ENCODE measurements at places on chromosomes 6 and 20. TPM values are rescaled to one million over a fixed set of nuclear protein-coding genes. Genes with fewer than 3 reads are reported as not detected.

The SNPH gene
- 7.3 TPM for total RNA-seq

The PCSK2 gene
- not detected for total RNA-seq

The EYA4 gene
- 0.33 TPM for total RNA-seq

The PARD6B gene
- under 0.01 TPM for total RNA-seq

The CST7 gene
- not detected for total RNA-seq

The HLA-DOB gene
- total RNA-seq, result 0.10 TPM

The LIN28B gene
- total RNA-seq, result not detected

The NKAIN2 gene
- not detected for total RNA-seq

The BMP5 gene
- not detected for total RNA-seq

The WFDC5 gene
- not detected for total RNA-seq

The HSPA1L gene
- total RNA-seq, result 0.33 TPM

The FOXF2 gene
- total RNA-seq, result not detected

The SRPK1 gene
- 46.8 TPM for total RNA-seq

The PTPRK gene
- total RNA-seq, result 47.2 TPM

The BPIFB1 gene
- not detected for total RNA-seq

The BHLHE23 gene
- total RNA-seq, result not detected

The TTPAL gene
- 4.5 TPM for total RNA-seq

The CYP21A2 gene
- total RNA-seq, result not detected

The PGM3 gene
- 46.3 TPM for total RNA-seq

The MYLK2 gene
- 1.4 TPM for total RNA-seq

The OPRM1 gene
- total RNA-seq, result not detected

The SMOC2 gene
- not detected for total RNA-seq

The NKAIN4 gene
- not detected for total RNA-seq

The CST2 gene
- not detected for total RNA-seq

The TMEM244 gene
- not detected for total RNA-seq

The CDH4 gene
- total RNA-seq, result 3.6 TPM

The SFTA2 gene
- not detected for total RNA-seq

The VGLL2 gene
- not detected for total RNA-seq
